ENCODE measurements at places on chromosomes 7 and 10.
A peak's percentile ranks its signal among the peaks of the same experiment; 100 is the strongest.

- DNase-seq, result peak; percentile 24
Measured at GRCh38 chr10:132962623-132963429, 20.5 kb upstream of the CFAP46 start.

DNA sequence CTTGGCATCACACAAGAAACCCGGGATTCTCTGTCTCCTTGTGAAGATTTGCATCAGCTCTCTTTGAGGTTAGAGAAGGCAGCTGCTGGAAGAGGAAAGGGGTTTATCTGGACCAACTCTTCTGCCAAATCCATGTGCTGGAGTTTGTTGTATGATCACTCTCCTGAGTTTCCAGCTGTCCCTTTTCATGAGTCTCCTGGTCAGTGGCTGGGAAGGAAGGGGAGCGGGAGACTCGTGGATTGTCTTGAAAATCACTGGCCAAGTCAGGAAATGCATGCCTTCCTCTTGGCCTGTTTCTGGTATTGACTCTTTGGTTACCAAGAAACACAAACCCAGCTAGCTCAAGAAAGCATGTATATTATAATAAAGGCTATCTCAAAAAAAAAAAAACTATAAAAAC, 38.8 kb downstream of the TACR2 start:
- no peak for DNase-seq

GRCh38 chr7:111370002-111370401, 192.3 kb downstream of the IMMP2L start:
- no peak for DNase-seq

GRCh38 chr7:26460351-26461085, 168.9 kb downstream of the SNX10 start:
- DNase-seq, result no peak

DNA sequence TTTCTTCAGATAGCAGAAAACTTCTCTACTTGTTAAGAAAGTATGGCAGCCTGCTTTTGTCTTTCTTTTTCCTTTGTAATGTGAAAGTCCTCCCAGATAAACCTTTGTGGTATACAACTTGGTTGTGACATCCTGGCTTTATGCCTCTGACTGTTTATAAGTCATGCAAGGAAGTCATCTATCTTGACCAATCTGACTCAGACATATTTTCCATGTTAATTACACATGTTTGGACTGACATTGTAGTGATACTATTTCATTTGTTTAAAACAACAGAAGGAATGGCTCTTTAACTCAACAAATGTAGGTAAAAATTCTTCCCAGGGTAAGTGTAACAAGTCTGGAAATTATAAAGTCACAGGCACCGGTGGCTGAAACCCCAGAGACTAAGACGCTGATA, 341.6 kb upstream of the MEOX2 start:
- no peak for DNase-seq

DNA sequence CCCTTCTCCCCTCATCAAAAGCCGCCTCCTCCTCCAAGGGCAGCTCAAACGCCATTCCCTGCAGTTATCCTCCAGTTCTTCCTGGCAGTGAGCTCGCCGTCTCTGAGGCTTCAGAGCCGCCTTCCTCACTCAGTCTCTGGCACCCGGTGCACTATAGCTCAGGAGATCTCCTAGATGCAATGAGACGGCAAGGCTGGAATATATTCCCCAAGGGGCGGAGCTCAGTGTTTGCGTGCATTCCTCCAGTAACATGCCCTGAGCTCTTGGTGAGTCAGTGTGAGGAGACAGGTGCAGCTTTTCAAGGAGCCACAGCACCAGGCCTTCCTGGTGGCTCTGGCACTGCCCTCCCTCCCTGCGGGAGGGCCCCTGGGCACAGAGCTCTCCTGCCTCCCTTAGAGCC, 512.6 kb upstream of the FOXK1 start:
- no peak for DNase-seq
